Testis (tissue), 5 donors: ENCODE measurements at places on chromosomes 12 and 14. TPM values are rescaled to one million over a fixed set of nuclear protein-coding genes. Genes with fewer than 3 reads are reported as not detected.

DNA sequence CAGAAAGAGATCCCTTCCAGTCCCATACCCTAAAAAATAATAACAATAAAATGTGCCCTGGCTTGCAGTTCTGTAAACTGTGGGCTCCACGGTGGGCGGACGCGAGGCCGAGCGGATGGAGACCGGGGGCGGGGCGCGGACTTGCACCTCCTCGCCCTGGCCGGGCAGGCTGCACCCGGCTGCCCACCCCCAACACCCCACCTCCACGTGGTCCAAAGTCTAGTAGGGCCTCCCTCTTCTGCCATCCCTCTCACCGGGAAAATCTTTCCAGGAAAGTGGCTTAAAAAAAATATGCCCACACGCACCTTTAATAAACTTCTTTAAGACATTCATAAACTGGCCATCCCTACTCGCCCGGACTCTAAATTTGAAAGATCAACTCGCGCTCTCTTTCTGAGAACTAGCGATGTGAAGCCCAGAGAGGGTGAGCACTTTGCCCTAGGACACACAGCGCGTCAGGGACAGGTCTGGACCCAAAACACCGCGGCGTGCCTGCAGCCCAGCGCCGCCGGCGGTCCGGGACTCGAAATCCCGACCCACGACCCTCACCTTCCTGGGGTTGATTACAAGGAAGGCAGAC lies 1.9 kb upstream of the BCL11B start:
- H3K4me1 ChIP-seq = peaks cover 14% of the 10 kb centered on the region
- peak overlapping the region; percentile 46 for H3K4me3 ChIP-seq
- no peak for DNase-seq
- H3K36me3 ChIP-seq = no peaks in the 10 kb centered on the region

- peak; percentile 32 for DNase-seq
- no peaks in the 10 kb centered on the region for H3K36me3 ChIP-seq
- H3K4me3 ChIP-seq = peak within 1 kb of the TSS; percentile 29
- H3K27me3 ChIP-seq = no peaks in the 10 kb centered on the region
Observed at GRCh38 chr12:91111366-91112325, at the start of gene LUM. TSS of gene LUM (minus strand) at chr12:91111494. CDS start at chr12:91108979, 2,515 bp downstream.

DNA sequence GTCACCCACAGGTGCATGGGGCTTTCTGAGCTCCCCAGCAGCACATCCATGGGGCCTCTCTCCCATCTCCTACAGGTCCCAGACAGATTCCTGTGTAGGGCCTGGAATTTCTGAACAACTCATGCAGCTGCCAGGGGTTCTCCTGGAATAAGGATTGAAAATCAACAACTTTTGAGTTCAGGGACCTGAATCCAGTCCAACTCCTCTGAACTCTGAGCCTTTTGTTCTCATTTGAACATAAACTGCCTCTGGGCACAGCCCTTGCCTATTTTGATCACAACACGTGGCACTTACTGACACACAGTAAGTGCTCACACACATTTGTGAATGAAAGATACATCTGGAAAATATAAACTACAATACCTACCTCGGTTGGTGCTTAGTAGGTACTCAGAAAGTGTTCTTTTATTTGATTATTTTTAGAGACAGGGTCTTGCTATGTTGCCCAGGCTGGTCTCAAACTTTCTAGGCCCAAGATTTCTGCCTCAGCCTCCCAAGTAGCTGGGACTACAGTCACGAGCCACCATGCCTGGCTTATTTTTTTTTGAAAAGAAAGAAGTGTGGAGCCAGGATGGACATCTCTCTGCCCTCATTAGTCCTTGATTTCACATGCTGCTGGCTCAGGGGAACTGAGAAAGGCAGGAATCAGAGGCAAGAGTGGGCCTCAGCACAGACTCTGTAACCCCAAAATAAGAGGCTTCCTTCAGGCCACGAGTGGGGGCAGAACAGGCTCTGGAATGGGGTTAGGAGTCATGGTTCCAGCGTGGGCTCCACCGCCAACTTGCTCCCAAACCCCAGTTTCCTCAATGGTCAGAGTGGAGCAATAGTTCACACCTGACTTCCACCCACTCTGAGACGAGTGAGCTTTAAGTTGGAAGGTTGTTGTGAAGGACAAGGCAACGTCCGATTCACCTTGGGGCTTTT lies 27.0 kb downstream of the SYNE3 start:
- H3K27me3 ChIP-seq = no peaks in the 10 kb centered on the region
- DNase-seq = peak; percentile 56
- no peaks in the 10 kb centered on the region for H3K36me3 ChIP-seq
- no peak overlapping the region for H3K4me3 ChIP-seq
- H3K27ac ChIP-seq = peak overlapping the region; percentile 61

- no peaks in the 10 kb centered on the region for H3K36me3 ChIP-seq
- H3K4me1 ChIP-seq = no peaks in the 10 kb centered on the region
- no peak overlapping the region for H3K4me3 ChIP-seq
- DNase-seq = no peak
- H3K27ac ChIP-seq = no peak overlapping the region
Observed at GRCh38 chr14:92917041-92917940, 5.7 kb upstream of the CHGA start.

DNA sequence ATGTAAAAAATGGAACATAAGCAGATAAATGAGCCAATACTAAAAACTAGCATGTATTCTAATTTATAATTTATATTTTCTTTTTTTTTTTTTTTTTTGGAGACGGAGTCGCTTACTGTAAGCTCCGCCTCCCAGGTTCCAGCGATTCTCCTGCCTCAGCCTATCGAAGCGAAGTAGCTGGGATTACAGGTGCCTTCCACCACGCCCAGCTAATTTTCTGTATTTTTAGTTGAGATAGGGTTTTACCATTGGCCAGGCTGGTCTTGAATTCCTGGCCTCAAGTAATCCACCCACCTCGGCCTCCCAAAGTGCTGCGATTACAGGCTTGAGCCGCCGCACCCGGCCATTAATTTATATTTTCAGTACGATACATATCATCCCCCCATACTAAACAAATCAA lies 2.7 kb downstream of the MAPK1IP1L start:
- peaks cover 36% of the 10 kb centered on the region for H3K4me1 ChIP-seq
- H3K27me3 ChIP-seq = no peaks in the 10 kb centered on the region
- no peak overlapping the region for H3K27ac ChIP-seq

GRCh38 chr12:130481392-130481879 lies 143.7 kb downstream of the PIWIL1 start:
- no peak overlapping the region for H3K27ac ChIP-seq
- H3K27me3 ChIP-seq = no peaks in the 10 kb centered on the region
- H3K4me3 ChIP-seq = no peak overlapping the region
- H3K36me3 ChIP-seq = no peaks in the 10 kb centered on the region
- DNase-seq = no peak

ARF6 gene
- 45.2 TPM for total RNA-seq

PLEKHH1 gene
- 61.3 TPM for total RNA-seq

ASIC1 gene
- 1.9 TPM for total RNA-seq

LUM gene
- total RNA-seq = 8.3 TPM

CARMIL3 gene
- total RNA-seq = 8.6 TPM
